CMK (cell line): ENCODE measurements at places on chromosomes 7 and 10.

GRCh38 chr7:123784263-123784662 is 35.5 kb upstream of the WASL start:
- DNase-seq = no peak

DNA sequence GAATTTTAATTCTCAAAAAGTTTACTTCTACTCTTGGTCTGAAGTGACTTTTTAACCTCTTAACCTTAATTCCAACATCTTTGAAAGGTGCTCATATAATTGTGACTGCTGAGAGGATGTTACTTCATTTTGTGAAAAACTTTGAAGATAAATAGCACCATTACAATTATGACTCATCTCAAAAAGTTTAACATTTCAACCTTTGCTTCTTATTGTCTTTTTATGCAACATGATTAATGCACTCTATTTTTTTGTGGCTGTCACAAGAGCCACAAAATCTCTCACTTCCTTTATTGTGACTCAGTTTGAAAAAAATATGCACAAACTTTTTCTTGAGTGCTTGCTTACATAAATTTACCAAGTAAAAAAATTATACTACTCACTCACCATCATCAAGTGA is 383.1 kb downstream of the LRRTM3 start:
- no peak for DNase-seq

DNA sequence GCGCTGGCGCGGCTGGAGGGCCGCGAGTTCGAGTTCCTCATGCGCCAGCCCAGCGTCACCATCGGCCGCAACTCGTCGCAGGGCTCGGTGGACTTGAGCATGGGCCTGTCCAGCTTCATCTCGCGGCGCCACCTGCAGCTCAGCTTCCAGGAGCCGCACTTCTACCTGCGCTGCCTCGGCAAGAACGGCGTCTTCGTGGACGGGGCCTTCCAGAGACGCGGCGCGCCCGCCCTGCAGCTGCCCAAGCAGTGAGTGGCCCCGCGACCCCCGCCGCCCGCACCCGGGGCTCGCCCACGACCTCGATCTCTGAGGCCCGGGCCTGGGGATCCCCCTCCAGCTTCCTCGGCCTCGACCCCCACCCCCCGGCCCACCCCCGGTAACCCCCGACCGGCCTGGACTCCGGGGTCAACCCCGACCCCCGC is 537 bp downstream of the FOXK1 start:
- DNase-seq = no peak

- DNase-seq = no peak
Observed at GRCh38 chr10:24568042-24568441, 155.6 kb downstream of the ARHGAP21 start.
